Sigmoid colon (tissue), 7 donors: ENCODE measurements at places on chromosomes 11 and 22. TPM values are rescaled to one million over a fixed set of nuclear protein-coding genes. Genes with fewer than 3 reads are reported as not detected.
A peak's percentile ranks its signal among the peaks of the same experiment; 100 is the strongest.

DNA sequence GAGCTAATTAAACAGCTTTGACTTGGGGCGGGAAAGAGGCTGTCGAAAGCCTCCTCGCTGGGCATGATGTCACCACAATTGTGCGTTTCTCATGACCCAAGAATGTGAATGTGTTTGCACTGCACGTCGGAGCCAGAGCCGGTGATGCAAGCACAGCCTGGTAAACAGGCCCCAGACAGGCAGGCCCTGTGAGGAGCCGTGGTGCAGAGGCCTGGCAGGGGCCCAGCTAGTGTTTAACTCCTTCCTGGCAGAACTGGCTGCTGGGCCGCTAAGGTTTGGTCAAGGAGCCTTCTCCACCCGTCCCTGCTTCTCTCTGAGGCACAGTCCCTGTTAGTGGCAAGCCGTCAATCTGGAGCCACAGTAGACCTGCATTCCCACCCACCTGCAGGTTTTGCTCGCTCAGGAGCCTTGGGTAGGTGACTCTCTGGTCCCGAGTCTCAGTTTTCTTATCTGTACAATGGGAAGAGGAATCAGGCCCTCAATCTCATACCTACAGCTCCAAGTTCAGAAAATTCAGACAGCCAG, 25.4 kb upstream of the SMTN start:
- no peaks in the 10 kb centered on the region for H3K27me3 ChIP-seq
- peak overlapping the region; percentile 89 for H3K27ac ChIP-seq
- H3K36me3 ChIP-seq, result no peaks in the 10 kb centered on the region
- peaks cover 49% of the 10 kb centered on the region for H3K4me1 ChIP-seq
- DNase-seq, result peak; percentile 99

The NNMT gene
- total RNA-seq, result 333 TPM

DNA sequence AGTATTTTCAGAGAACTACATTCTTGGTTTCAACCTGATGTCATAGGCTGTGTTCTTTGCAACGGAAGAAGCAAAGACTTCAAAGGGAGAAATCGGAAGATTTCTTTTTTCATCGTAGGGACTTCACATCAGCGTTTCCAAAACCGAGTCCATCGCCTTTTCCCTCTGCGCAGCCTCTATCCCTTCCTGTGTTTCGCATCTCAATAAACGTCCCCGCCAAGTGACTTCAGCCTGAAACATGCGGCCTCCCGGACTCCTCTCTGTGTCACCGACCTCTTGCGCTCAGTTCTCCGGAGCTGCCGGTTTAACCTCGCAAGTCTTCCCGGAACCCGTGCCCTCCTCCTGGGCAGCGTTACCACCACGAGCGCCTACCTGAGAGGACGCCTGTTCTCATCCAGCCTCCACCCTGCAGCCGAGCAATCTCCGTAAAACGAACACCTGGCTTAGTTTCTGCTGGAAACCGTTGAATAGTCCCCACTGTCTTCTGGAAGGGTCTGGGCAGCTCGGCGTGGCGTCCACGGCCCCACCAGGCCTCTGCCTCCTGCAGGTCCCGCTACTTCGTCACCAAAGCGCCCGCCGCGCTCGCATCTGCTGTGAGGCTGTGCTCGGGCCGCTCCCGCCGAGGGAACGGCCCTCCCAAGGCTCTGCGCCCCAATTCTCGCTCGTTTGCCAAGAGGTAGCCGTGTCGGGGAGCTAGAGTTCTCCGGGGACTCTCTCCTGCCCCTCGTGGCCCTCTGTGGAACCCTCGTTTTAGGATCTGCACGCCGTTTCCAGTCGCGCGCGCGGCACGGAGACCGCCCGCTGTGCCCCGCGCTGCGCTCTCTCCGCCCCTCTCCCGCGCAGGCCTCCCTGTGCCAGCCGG, at the start of gene GLB1L3:
GLB1L3 (plus strand) TSS at position 846 of the 862 bp plus-strand sequence. CDS start 362 bp downstream, outside the sequence.
- no peak for DNase-seq
- peaks cover 23% of the 10 kb centered on the region for H3K4me1 ChIP-seq
- peaks cover 45% of the 10 kb centered on the region for H3K27me3 ChIP-seq
- peak within 1 kb of the TSS; percentile 13 for H3K27ac ChIP-seq

DNA sequence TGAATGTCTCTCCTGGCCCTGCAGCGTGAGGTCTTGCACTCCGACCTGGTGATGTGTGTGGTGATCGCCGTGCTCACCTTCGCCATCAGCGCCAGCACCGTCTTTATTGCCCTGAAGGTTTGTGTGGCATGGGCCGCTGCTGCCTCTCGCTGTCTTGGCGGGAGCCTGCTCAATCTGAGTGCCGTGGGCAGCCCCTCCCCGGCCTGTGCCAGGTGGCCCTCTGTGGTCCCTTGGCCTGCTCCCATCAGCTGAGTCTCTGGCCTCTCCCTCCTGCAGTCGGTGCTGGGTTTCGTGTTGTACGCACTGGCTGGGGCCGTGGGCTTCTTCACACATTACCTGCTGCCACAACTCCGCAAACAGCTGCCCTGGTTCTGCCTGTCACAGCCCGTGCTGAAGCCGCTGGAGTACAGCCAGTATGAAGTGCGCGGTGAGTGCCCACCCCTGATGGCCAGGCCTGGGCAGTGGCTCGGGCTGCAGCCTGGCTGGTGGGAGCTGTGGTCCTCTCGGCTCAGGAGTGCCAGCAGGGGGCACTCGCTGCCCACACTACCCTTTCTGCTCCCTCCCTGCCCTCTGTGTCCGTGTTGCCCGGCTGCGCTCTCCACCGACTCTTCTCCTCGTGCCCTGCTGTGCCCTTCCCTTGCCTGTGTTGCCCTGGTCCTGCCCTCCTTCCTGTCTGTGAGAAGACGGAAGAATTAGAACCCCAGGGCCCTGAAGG, 10.2 kb downstream of the PCNX3 start:
- H3K36me3 ChIP-seq, result peaks cover 99% of the 10 kb centered on the region
- DNase-seq, result no peak
- peaks cover 5% of the 10 kb centered on the region for H3K4me1 ChIP-seq
- H3K27me3 ChIP-seq, result no peaks in the 10 kb centered on the region

DNA sequence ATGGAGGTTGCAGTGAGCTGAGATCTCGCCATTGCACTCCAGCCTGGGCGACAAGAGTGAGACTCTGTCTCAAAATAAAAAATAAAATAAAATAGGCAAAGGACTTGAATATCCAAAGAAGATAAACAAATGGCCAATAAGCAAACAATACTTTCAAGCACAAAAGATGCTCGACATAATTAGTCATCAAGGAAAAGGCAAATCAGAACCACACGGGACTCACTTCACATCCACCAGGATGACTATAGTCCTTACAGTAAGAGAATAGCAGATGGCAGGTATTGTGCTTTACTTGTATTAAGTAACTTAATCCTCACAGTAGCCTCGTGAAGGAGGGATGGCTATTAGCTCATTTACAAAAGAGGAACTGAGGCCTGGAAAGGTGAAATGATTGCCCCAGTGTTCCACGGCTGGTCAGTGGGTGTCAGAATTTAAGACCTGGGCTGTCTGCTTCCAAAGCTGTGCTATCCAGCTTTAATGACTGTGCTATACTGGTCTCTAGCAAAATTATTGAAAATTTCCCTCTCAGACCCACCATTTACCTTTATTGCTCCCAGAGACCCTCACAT, 40.2 kb upstream of the RBFOX2 start:
- H3K27me3 ChIP-seq, result no peaks in the 10 kb centered on the region
- H3K36me3 ChIP-seq, result no peaks in the 10 kb centered on the region
- no peak overlapping the region for H3K4me3 ChIP-seq
- peaks cover 20% of the 10 kb centered on the region for H3K4me1 ChIP-seq
- no peak for DNase-seq
- no peak overlapping the region for H3K27ac ChIP-seq

GRCh38 chr11:105296806-105297205, 157.2 kb upstream of the CARD18 start:
- H3K4me1 ChIP-seq, result no peaks in the 10 kb centered on the region
- no peak for DNase-seq
- no peaks in the 10 kb centered on the region for H3K36me3 ChIP-seq
- no peak overlapping the region for H3K27ac ChIP-seq

DNA sequence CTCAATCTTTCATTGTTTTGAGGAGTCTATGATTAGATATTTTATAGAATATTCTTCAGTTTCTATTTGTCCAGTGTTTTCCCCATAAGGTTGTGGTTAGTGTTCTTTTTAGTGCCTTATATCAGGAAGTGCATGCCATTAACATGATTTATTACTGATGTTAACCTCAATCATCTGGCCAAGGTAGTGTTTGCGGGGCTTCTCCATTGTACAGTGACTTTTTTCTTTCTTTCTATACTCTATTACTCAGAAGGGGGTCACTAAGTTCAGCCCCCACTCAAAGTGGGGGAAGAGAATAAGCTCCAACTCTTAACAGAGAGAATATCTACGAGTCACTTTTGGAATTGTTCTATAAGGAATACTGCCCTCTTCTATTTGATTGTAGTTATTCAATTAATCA, 415.8 kb downstream of the DYNC2H1 start:
- H3K27ac ChIP-seq, result no peak overlapping the region
- no peak for DNase-seq
- H3K36me3 ChIP-seq, result no peaks in the 10 kb centered on the region
- H3K27me3 ChIP-seq, result no peaks in the 10 kb centered on the region
- no peaks in the 10 kb centered on the region for H3K4me1 ChIP-seq
- no peak overlapping the region for H3K4me3 ChIP-seq

The ZNF70 gene
- total RNA-seq, result 2.9 TPM

- DNase-seq, result no peak
- peak overlapping the region; percentile 65 for H3K4me3 ChIP-seq
- peaks cover 74% of the 10 kb centered on the region for H3K4me1 ChIP-seq
- H3K27ac ChIP-seq, result peak overlapping the region; percentile 100
Measured at GRCh38 chr22:31092161-31092560, 11.0 kb downstream of the SMTN start.
